Fibroblast of villous mesenchyme (primary cell): ENCODE measurements at places on chromosomes 5 and 9. TPM values are rescaled to one million over a fixed set of nuclear protein-coding genes. Genes with fewer than 3 reads are reported as not detected.
A peak's percentile ranks its signal among the peaks of the same experiment; 100 is the strongest.

- DNase-seq = no peak
Observed at GRCh38 chr5:64980176-64980575, 211.4 kb downstream of the CWC27 start.

- DNase-seq = no peak
Observed at GRCh38 chr9:135526089-135526729, 5.0 kb downstream of the LCN1 start.

DNA sequence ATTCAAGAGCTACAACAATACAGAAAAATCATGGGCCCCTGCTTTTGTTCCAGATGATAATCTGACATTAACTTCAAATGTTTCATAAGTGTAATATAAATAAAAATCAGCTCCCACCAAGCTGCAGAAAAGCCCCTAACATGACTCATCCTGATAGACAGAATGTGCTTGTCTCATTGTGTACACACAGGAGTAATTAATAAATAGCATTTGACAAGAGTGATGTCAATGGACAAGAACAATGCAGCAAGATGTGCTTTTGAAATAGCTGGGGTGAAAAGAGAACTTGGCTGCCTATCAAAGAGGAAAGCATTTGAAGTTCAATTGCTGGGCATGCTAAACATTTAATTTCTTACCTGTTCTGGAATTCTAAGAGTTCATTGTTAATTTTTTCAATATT lies 79.2 kb downstream of the DNAH5 start:
- DNase-seq = no peak

GRCh38 chr5:151680944-151681427 lies 5.7 kb downstream of the SPARC start:
- DNase-seq = peak; percentile 61

Gene OTULINL
- total RNA-seq = 19.6 and 23.7 TPM in 2 replicates

Gene TGFBI
- total RNA-seq = 281 and 496 TPM in 2 replicates

Gene CCNO
- total RNA-seq = 0.32 TPM in 1 of 2 replicates, not detected in the other

DNA sequence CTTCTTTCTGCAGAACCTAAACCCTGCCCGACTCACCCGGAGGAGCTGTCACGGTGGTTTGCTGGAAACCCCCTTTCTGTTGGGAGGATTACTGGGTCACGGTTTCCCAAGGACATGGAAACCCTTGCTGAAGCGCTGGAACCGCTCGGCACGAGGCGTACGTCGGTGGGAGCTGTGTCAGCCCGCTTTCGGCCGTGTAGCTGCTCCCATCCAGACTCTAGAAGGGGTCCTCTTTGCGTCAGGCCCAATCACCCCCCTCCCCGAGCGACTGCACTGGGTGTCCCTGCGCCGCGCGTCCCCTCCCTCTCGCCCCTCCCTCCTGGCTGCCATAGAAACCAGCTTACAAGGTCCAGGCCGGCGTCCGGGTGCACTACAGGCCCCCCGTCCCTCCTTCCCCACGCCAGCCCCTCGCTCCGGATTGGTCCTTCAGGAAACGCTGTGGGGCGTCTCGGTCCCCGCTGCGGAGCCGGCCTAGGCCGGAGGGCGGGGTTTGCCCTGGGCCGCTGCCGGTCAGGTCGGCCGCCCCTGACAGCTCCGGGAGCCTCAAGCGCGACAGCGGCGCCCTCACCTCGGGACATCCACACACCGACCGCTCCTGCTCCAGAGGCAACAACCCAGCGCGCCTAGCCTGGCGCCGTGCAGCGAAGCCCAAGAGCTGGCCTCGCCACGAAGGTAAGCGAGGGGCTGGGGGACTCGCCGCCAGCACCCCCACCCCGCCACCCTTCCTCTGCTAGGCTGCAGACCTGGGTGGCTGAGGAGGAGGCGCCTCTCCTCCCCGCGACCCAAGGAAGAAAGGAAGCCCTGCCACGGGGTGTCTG lies at the start of gene NIM1K:
NIM1K (plus strand) TSS at position 486 of the 818 bp plus-strand sequence. CDS start 53,551 bp downstream, outside the sequence.
- DNase-seq = peak; percentile 36

GRCh38 chr9:96425500-96426169 lies 7.5 kb upstream of the ZNF367 start:
- no peak for DNase-seq

Gene ARL14EPL
- total RNA-seq = not detected in 2 replicates

DNA sequence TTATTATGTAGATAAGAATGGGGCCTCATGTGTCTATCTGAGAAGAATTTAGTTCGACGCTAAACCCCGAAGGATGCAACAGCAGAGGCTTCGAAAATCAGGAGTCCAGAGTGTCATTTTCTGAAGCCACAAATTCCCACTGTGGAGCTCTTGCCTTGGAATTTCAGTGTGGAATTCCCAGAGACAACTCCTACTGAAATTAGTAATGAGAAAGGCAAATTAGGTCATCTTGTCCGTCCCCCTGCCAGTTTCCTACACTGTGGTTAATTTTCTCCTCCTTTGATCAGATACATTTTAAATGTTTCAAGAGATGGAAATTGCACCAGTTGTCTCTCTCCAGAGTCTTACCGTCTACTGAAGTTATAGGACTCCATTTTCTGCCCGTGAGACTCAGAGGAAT lies 633.6 kb downstream of the BNC2 start:
- peak; percentile 42 for DNase-seq

DNA sequence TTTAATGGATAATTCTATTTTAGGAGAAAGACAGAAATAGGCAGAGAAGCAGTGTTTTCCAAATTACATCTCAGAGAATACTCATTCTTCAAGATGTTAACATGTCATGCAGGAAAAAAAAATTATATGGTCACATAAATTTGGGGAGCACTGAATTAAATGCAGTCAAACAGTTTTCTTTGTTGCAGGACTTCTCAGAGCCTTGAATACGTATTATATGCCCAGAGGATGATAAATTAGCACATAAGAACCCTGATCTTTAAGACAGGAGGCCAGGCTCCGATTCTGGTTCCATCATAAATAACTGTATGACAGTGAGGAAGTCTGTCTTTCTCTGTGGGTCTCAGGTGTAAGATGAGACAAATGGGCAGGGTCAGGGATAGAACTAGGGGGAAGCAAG lies 41.4 kb downstream of the FAT2 start:
- no peak for DNase-seq

Gene PHF24
- total RNA-seq = not detected in 2 replicates

DNA sequence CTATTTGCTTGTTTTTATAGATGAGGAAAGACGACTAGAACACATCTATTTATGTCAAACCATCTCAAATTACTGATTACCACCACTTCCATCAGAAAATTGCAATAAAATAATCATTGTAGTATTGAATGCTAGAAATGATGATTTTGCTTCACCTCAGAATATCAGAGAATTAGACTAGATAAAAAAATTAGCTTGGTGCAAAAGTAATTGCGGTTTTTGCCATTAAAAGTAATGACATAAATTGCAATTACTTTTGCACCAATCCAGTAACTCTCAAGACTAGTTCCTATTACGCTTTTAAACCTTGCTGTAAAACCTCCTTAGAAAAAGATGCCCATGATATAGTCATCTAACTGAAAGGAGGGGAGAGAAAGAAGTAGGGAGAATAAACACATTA lies 556.7 kb upstream of the GRIN3A start:
- no peak for DNase-seq

DNA sequence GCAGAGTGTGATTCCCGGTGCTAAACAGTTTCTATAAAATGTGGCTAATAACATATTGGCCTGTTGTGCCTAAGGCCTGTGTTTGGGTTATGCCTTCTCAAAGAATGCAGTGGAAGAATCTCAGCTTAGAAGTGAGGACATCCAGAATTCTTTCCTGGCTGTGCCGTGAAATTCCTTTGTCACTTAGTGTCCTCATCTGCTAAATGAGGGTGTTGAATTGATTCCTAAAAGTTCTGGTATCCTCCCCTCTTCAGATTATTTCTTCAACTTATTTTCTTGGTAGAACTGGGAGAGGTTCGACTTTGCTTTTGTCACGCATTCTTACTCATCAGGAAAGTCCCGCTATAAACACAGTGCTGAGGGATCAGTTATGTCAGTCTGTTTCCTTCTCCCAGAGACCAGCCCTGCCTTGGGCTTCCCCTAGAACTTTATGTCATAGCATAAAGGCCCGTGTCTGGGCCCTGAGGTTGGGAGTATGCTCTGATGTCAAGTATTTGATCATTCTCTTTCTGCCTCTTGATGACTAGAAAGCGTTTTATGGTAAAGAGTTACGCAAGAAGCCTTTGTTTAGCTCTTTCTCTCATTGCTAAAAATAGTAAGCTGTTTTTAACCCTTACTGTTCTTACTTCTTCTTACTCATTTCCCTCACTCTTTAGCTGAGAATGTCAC lies 29.5 kb downstream of the MTAP start:
- peak; percentile 90 for DNase-seq

- no peak for DNase-seq
Observed at GRCh38 chr9:114272739-114273431, 50.0 kb upstream of the ORM1 start.

GRCh38 chr5:2196989-2197619 lies 314.4 kb upstream of the IRX4 start:
- DNase-seq = no peak

DNA sequence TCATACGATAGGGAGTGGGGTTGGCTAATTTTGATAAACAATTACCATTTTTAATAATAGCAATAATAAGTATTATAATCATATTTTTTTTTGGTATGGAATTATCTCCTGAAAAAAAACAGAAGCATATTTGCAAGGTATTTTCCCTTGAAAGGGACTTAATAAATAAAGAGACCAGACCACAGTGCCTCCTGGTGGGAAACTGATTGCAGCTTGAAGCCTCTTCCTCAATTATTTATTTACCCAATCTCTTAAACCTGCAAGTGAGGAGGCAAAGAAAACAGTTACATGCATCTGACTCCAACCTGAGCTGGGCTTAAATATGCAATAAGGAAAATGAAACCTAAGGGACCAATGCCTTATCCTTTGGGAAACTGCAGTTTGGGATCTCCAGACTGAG lies 388.1 kb upstream of the ACO1 start:
- DNase-seq = no peak

DNA sequence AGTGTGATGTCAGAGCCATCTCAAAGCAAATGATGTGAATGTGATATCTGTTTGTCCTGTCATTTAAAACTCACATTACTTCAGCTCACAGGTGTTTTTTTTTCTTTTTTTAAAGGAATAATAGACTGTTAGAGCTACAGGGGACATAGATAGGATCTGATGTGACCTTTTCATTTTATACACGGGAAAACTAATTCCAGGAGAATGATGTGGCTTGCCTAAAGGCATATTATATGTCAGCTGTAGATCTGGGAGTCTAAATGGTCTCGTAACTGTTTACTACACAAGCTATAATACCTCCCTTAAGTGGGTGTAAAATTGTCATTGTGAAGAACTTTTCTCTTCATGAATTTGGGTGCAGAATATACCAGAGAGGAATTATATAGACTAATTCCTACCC lies 2.0 kb downstream of the NMUR2 start:
- DNase-seq = no peak

Gene FOXE1
- total RNA-seq = under 0.01 and 0.64 TPM in 2 replicates
